Fibroblast of pulmonary artery (primary cell): ENCODE measurements at places on chromosomes 11 and 22.

- no peak for DNase-seq
Measured at GRCh38 chr22:26481112-26481693, 2.4 kb downstream of the HPS4 start.

- DNase-seq = no peak
Measured at GRCh38 chr11:124844664-124845079, 20.6 kb upstream of the ROBO3 start.

- DNase-seq = no peak
Measured at GRCh38 chr22:36464715-36465231, 16.7 kb downstream of the TXN2 start.

DNA sequence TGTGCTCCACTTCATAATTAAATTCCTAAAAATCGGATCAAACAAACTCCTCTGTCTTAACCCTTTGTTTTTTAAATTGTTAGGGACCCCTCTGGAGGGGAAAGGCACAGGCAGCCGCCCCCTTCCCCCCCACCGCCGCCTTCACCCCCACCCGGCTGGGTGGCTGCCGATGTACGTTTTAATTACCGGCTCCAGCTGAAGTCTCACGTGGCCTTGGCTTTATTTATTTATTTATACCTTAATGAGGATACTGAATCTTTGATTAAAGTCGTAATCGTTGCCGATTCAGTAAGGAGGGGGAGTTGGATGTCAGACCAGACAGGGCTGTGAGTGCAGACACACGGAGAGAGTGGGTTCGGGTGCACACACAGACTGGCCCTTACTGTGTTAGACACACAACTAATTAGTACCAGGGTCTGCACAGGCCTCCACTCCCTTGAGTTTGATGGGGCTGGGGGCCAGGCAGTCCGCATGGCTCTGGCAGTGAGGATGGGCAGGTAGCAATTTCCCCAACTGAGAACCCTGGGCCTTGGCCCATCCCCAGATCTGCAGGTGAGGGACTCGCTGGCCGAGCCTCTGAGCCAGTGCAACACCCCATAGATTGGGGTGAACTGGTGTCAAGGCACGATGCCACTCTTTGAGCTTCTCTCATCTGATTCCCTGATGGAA, 51.3 kb upstream of the NNMT start:
- no peak for DNase-seq

DNA sequence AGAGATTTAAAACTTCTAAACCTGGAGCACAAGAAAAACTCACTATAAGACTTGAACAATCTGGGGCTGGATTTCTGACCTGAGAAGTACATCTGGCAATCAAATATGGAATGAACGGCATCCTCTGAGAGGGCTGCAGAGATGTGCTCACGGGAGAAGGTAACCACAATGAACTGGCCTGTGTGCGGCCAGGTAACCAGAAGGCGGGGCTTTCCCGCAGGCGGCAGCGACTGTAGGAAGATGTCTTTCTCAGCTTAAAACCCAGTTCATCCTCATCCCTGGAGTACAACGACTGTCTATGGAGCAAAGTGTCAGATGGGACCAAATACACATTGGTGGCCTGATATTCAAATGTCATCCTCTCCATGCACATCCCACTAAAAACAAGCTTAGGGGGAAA, 24.5 kb downstream of the MICAL3 start:
- no peak for DNase-seq

GRCh38 chr11:23406131-23406819, 546.0 kb upstream of the CCDC179 start:
- DNase-seq = no peak

GRCh38 chr11:130487924-130488815, 39.7 kb downstream of the ADAMTS15 start:
- DNase-seq = no peak

- peak; percentile 25 for DNase-seq
Measured at GRCh38 chr11:78370406-78371172, 47.0 kb downstream of the GAB2 start.

DNA sequence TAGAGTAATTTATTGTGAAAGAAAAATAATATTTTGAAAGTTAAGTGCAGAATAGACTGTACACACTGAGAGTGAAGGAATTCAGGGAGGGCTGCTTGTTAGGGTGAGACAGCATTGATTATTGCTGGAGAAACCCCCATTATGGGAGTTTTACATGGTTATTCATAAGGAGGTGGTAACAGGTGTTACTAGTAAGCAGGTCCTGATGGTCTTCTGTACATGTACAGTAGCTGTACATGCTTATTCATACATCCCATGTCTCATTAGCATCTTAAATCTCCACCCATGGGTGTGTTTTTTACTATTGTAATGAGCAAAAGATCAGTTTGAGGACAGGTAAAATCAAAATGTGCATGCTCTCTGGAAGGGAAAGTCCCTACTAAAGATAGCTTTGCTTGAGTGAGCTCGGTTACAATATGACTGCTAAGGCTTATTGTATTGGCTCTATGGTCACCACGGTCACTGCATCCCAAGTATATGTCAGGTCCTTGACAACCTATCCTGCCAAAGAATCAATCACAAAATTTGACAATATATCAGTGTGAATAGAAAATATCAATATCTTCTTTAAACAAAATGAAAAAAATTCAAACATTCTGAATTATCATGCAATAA, 6.2 kb downstream of the KDM4F start:
- no peak for DNase-seq

DNA sequence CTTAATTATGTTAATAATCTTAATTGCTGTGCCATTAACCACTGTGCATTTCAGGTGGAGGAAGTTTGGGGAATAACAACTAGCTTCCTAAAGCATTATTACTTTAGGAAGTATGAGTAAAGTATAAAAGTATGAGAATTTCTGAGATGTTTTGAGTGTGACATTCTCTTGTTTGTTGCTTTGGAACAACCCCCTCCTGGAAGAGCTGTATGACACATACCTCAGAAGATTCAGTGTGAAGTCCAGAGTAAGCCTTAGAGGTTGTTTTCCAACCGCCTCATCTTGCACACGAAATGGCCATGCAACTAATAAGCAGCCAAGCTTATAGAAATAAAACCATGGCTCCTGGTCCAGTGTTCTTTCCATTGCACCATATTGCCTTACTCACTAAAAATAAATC, 21.7 kb downstream of the CCDC81 start:
- peak; percentile 38 for DNase-seq

- no peak for DNase-seq
Measured at GRCh38 chr11:6682591-6682935, 577 bp downstream of the MRPL17 start.

DNA sequence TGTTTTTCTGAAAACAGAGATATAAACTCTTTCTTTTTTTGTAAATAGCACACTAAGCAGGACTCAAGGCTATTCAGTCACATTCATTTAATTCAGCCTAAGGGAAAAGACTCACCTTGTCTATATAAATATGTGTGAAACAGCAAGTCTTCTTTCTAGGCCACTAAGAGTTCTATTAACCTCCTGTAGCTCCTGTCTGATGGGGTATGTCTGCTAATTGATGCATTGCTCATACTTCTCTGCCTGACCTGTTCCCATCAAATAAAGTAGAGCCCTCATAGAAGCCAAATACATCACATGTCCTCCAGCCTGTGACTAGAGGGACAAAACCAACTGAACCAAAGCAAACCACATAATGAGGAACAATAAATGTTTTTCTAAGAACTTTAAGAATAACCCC, 68.2 kb downstream of the MSANTD4 start:
- DNase-seq = no peak

DNA sequence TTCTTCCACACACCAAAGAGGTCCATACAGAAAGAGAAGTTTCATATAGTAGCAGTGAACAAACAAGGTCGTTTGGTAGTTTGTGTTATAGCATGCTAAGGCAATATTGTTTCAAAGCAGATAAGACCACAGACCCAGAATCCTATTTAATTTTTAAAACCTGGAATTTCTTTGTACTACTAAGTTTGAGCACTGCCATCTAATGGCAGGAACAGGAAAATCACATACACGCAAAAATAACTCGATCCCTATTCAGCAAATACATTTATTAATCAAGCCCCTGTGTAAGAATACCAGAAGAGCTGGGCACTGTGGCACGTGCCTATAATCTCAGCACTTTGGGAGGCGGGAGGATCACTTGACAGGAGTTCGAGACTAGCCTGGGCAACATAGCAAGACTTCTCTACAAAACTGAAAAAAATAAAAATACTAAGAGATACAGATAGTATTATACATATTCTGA, 2.9 kb upstream of the BTBD10 start:
- peak; percentile 71 for DNase-seq

- no peak for DNase-seq
Measured at GRCh38 chr11:30697032-30697431, 110.9 kb upstream of the MPPED2 start.

GRCh38 chr11:119990309-119991021, 147.4 kb downstream of the TRIM29 start:
- DNase-seq = no peak

DNA sequence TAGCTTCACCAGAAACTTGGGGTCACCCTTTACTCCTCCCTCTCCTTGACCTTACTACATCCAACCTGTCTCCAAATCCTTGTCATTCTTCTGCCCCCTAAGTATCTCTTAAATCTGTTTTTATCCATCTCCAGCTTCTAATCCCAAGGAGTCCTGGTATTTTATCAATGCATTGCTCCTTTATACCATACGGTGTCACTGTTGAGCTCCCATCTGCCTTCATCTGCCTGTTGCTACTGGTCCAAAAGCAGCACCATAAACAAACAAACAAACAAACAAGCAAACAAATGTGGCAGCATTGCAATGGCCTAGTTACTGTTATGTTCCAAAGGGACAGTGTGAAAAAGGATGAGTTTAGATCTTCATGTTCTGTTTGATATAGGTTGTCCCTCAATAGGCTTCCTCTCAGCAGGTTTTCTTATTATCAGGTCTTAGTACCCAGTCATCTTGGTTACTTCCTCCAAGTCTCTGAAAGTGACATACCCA, 34.2 kb downstream of the DNHD1 start:
- peak; percentile 70 for DNase-seq

DNA sequence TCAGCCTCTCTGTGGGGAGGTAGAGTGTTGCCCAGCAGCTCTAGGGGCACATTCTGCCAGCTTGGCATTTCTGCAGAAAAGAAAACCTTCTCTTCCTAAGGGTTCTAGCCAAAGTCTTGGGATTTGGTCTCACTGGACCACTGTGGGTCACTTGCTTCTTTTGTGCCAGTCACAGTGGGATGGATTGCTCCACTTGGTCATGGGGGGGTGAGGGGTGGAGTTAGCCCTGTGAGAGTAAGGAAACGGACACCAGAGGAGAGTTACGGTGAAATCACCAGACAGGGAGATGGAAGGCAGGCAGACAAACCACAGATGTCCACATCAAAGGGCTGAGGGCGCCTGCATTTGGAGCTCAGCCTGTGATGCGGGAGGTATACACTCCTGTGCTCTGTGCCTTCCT, 10.8 kb downstream of the SGSM1 start:
- DNase-seq = no peak

- DNase-seq = no peak
Measured at GRCh38 chr11:134845474-134846327, 433.7 kb upstream of the B3GAT1 start.

GRCh38 chr11:44731685-44732430, 5.1 kb downstream of the TSPAN18 start:
- peak; percentile 29 for DNase-seq

- DNase-seq = peak; percentile 75
Measured at GRCh38 chr22:32265882-32266767, 11.0 kb upstream of the SLC5A4 start.

GRCh38 chr11:117919341-117919740, 9.9 kb downstream of the TMPRSS13 start:
- no peak for DNase-seq

- DNase-seq = no peak
Measured at GRCh38 chr11:129291546-129291945, 84.1 kb upstream of the BARX2 start.

GRCh38 chr11:13663631-13664071, 4.8 kb upstream of the FAR1 start:
- DNase-seq = peak; percentile 42

DNA sequence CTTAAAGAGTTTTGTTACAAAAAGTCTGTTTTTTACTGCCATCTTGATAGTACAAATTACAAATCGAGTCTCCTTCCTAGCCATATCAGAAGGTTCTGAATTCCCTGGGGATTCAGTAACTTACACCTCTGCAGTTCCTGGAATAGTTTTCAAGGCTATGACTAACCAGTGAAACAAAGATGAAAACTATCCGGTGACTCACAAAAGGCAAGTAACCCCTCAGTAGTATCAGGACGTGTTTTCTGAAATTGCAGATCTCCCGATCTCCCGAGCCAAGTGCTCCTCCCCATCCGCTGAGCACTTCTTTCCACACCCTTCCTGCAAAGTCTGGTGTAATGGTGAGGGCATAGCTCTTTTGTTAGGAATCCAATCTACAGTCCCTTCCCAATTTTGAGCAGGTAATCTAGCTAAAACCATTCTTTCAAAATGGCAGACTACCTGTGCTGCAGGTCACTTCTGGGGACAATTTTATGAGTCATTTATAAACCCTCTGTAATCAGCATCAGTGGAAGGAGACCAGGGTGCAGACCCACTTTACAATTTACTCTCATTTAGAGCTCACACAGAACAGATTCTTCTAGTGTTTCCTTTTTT, 7.7 kb downstream of the E2F8 start:
- DNase-seq = peak; percentile 88

GRCh38 chr11:34830035-34830434, 86.1 kb downstream of the APIP start:
- no peak for DNase-seq

GRCh38 chr11:96794152-96794551, 404.3 kb downstream of the JRKL start:
- no peak for DNase-seq

GRCh38 chr22:34880662-34881061, 185.3 kb upstream of the ISX start:
- no peak for DNase-seq

GRCh38 chr22:36204001-36204631, 2.5 kb upstream of the APOL4 start:
- no peak for DNase-seq

DNA sequence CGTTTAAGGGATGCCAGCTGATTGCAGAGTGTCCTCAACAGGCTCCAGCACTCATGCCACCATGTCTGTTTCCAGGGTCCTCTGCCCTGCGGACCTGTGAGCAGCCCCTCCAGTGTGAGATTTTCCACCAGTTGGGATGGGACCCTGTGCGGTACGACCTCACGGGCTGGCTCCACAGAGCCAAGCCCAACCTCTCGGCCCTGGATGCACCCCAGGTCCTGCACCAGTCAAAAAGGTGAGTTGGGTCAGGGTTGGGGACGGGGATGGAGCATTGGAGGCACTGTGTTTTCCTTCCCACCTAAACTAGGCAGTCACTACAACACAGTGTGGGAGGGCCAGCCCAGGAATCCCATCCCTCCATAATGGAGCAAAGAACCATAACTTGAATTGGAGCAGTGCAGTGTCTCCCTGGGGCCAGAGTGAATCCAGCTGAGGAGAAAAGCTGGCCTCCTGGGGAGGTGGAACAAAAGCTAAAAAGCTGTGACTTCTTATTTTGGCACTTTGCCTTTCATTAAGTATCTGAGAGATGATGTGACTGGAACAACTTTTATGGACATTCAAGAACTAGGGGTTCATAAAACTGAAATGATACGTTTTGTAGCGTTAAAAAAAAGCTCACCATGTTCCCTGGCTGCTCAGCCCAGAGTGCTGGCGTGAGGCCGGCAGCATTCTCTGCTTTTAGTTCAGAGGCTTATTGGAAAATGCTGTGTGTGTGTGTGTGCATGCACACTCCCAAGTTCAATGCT, 101.8 kb downstream of the MYO18B start:
- DNase-seq = no peak

GRCh38 chr11:121328176-121328966, 35.8 kb downstream of the SC5D start:
- DNase-seq = no peak

- no peak for DNase-seq
Measured at GRCh38 chr22:31121403-31121802, 1.4 kb upstream of the INPP5J start.
